ENCODE measurements at places on chromosomes 2 and 18.

DNA sequence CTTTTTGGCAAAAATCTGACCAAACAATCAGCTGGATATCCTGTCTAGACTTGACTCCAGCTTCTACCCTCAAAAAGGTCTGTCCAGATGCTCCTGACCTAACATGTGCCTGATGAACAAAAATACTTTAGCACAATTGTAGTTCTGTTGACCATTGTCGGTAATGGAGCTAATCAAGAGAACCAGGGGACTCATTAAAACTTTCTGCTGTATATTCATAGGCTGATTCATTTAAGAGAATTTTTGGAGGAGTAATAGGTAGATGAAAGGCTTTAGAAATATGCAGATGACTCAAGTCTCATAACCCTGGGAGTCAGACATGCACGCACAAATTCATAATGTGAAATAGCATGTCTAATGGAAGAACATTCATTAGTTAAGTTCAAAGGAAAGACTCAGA is 514.2 kb downstream of the TXNL1 start:
- DNase-seq, result peak; percentile 46

- DNase-seq, result no peak
These were observed 236.6 kb downstream of the CYRIA start for GRCh38 chr2:16429002-16429401.

DNA sequence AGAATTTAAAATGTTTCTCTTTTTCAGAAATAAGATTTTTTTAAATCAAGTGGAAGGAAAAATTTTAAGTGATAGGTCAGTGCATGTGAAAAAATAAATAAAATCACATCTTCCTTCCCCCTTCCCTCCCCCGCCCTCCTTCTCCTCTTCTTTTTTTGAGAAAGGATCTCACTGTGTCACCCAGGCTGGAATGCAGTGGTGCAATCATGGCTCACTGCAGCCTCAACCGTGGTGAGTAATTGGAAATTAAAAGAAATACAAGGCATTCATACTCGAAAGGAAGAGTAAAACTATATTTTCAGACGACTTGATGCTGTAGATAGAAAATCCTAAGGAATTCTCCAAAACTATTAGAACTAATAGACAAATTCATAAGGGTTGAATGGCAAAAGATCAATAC is 16.9 kb upstream of the CRACDL start:
- DNase-seq, result peak; percentile 68

DNA sequence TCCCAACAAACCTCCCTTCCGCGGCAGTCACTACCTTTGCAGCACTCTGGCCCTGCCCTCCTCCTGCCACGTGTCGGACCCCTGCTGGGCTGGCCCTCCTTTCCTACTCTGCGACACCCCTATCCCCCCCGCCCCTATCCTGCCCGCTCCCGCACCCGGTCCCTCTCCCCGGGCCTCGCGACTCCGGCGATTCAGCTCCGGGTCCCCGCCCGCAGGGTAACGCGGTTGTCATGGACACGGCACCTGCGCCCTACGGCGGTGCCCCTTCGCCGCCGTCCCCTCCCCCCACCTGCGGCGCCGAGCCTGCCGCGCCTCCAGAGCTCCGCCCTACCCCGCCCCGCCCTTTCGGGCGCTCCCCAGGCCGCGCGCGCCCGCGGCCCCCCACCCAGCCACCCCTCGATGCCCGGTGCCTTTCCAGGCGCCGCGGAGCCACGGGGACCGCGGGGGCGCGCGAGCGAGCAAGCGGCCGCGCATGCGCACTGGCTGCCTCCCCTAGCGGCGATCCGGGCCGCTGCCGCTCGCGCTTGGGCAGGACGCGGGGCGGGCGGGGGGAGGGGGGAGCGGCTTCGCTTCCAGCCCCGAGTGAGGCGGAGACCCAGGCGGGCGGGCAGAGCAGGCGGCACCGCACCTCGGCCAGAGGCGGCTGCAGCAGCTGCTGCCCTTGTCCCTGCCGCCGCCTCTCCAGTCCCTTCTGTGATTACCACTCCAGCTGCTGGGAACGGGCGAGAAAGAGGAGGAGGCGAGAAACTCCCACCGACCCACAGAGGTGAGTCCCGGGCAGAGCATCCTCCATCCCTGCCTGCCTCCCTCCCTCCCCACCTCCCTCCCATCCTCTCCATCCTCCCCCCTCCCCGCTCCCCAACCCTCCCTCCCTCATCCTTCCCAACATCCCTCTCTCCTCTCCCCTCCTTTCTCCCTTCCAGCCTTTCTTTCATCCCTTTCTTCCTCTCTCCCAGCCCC is at the start of gene CTNNA2:
Gene CTNNA2, plus strand, starts transcription at position 610 of the 960 bp plus-strand sequence.
- no peak for DNase-seq

- DNase-seq, result no peak
These were observed 19.5 kb downstream of the STRADB start for GRCh38 chr2:201470821-201471731.

GRCh38 chr2:58204195-58204959 is 36.7 kb downstream of the FANCL start:
- DNase-seq, result no peak

DNA sequence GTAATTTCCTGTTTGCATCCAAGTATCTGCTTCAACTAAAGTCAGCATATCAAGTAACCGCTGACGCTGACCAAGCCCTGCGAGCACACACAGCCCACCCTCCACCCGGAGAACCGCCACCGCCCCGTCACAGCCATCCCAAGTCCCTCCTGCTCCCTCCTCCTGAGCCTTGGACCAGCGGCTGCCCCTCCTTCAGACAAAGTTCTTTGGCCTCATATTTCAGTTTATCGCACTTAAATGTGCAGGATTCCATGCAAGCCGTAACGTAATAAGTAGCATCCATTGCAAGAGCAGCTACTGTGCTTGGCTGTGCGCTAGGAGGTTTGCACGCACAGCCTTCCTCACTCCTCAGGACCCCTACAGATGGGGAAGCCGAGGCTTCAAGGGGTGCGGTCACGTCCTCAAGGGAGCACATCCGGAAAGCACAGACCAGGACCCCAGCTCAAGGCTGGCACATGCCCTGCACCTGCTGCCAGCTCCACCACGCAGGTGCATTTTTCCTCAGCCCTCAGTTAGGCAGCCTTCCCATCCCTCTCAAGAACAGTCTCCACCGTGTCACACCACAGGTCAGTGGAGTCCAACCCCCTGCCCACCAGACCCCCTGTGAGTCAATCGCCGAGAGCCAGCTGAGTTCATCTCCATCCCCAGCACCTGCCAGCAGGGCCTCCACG is 17.1 kb downstream of the PXDN start:
- DNase-seq, result no peak

DNA sequence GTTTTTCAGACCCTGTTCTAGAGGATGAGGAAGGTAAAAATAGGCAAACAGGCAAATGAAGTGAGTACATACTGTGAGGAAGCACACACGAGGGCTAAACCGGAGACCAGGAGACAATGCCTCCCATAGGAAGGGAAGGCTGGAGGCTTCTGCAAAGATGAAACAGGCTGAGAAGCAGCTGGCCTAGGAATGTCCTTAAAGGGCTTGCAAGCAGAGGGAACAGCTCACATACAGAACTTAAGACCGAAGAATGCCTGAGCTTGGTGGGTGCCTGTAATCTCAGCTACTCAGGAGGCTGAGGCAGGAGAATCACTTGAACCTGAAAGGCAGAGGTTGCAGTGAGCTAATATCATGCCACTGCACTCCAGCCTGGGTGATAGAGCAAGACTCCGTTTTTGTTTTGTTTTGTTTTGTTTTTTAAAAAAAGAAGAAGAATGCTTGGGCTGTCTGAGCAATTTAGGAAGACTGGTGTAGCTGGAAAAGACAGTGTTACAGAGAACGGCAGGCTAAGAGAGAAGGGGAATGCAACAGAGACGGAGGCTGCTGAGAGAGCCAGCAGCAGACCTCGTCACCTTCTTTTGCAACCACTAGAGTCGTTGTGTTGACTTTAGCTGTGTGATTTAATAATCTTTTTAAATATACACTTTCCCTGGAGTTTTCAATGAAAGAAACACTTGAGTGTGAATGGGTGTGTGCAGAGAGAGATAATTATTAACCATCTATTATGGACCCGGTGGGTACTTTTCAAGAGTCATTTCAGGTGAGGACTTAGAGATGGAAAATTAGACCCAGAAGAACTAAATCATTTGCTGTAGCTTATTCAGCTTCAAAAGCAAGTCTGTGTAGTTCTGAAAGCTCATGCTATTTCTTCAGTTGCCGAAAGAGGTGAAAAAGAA is 232.8 kb downstream of the GALR1 start:
- DNase-seq, result no peak

DNA sequence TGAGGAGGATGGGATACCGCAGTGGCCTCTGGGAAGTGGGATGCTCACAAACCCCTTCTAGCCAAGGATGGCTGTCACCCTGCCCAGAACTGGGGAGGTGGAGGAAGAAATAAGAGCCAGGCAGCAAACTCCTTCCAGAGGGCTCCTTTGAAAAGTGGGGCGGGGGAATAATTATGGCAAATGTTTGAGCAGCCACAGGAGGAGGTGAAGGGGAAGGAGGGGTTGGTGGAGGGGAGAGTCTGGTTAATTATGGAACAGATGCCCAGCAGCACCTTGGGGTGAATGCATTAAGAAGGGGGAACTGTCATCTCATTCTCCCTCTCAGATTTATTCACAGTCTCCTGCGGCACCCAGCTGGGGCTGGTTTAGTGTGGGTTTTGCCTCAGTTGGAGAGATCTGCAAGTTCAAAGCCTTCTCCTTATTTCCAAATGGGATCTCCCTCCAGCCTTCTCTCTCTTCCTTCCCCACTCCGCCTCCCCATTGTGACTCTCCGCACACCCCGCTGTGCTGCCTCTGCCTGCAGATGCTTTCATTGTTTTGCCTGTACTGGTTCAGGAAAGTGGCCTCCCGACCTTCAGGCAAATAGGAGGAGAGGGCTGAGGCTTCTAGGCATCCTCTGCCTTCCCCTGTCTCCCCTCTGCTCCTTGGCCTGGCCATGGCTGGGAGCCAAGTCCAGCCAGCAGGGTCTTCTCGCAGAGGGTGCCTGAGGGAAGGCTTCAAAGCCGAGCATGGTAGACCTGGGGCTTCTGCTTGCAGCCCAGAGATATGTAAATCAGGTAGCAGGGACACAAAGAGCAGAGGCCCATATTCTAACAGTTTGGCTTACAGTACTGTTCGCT is 457.2 kb upstream of the MEX3C start:
- no peak for DNase-seq

DNA sequence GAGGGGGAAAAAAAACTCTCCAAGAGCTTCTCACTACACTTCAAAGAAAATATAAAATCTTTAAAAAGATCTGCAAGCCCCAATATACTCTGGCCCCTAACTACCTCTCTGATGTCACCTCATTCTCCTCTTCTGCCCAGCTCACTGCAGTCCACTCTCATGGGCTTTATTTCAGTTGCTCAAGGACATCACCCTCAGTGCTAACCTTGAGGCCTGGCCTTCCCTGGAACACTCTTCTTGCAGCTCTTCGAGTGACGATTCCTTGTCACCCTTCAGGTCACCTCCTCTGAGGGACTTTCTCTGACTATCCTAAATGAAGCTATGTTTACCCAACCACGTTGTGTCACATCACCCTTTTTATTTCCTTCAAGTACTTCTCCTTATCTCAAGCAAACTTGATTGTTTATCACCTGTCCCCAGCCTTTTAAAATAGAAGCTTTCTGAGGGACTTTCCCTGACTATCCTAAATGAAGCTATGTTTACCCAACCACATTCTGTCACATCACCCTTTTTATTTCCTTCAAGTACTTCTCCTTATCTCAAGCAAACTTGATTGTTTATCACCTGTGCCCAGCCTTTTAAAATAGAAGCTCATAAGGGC is 10.4 kb downstream of the RTTN start:
- no peak for DNase-seq

GRCh38 chr2:169039702-169040101 is 8.6 kb upstream of the ABCB11 start:
- DNase-seq, result no peak

DNA sequence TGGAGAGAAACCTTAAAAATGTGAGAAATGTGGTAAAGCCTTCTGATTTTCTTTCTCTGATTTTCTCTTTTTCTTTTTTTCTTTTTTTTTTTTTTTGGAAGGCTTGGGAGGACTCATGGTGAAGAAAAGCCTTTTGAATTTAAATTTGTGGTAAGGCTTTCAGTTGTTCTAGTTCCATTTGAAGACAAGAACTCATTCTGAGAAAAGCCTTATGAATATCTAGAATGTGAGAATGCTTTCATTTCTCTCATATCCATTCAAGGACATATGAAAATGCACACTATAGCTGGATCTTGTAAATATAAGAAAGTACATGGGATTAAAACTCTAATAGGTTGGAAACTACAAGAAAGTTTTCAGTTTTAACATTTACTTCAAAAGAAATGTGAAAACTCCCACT is 1045.2 kb upstream of the NRXN1 start:
- no peak for DNase-seq

GRCh38 chr2:10172033-10172871 is 49.7 kb downstream of the RRM2 start:
- no peak for DNase-seq

DNA sequence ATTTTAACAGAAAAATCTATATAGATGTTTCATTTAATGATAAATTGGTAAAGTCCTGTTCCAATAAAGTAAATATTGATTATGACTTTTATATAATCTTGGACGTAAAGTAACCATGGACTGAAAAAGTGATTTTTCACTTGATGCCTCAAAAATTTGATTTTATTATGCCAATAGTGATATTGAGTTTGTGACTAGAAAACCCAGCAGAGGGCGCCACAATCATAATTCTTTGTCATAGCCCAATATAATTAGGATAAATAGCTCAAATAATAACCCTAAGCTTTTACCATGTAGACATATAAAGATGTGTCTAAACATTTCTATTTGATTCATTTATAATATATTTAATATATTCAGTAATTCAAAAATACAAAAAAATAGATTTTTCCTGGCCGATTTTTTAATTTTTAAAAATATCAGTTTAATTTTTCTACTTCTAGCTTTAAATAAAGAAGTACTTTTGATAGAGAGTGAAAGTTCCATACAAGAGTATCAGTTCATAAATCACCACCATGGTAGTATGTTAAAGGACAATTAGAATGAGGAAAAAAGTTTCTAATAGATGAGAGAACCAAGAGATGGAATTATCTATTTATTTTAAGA is 30.7 kb downstream of the CAMKMT start:
- peak; percentile 11 for DNase-seq

- no peak for DNase-seq
These were observed 9.5 kb upstream of the TANK start for GRCh38 chr2:161150704-161151103.

- no peak for DNase-seq
These were observed 493.7 kb upstream of the VRK2 start for GRCh38 chr2:57552885-57553284.

DNA sequence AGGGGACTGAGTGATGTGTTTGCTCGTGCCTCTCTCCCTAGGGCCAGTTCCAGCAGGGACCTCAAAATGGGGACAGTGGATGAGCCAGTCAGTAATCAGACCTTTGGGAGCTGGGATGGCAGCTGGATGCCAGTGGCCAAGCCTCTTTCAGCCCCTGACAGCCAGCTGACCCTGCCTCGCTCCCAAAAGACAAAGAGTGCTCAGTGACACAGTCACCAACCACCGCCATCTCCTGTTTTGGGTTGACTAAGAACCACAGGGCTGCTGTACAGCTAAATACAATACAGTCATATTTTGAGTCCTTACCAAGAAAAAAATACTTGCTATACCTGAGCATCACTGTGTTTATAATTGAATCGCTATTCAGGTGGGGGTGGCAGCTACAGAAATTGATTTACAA is 75.7 kb downstream of the POU3F3 start:
- DNase-seq, result no peak

Data from HS-5 (cell line).